Inflammatory macrophage treated with lipopolysaccharide for 1 hour (primary cell): ENCODE measurements at places on chromosomes 1 and 21.
A peak's percentile ranks its signal among the peaks of the same experiment; 100 is the strongest.

DNA sequence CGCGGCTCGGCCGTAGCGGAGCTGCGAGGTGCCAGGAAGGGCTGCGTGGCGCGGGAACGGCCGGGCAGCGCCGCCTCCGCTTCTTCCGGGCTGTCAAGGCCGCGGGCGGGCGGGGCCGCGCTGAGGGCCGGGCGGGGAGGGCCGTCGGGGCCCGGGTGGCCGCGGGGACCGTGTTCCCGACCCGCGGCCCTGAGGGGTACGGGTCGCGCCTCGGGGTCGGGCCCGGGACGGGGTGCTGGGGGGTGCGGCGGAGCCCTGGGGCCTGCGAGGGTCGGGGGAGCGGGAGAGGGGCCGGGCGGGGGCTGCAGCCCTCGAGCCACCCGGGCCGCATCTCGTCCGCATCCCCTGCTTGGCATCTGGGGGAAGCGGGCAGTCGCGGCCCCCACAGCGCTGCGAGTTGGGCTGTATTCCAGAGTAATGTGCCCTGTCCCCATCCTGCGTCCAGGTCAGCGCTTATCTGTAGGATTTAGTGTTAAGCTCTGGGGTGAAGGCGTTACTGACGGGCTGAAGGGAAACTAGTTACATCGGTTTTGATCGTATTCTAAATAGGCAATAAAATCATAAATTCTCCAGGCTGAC, 379 bp downstream of the RER1 start:
- no peak for DNase-seq

DNA sequence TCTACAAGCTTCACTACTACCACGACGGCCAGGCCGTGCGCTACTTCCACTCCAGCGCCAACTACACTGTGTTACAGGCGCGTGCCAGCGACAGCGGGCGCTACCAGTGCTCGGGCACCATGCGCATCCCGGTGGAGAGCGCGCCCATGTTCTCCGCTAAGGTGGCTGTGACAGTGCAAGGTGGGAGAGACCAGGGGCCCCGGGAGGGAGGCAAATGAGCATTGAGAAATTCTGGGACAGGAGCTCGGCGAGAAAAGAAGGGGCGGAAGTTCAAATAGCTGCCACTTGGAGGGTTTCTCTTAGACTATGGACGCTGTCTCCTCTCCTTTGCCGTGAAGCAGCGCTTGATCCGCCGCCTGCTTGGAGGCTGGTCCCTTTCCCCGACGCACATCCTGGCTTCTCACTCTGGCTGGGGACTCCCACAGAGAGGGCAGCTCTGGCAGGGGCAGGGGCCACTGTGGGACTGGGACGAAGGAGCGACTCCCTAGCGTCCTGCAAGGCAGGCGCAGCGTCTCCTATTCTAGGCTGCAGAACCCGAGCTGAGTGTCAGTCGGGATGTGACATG, 4.6 kb downstream of the FCRLB start:
- DNase-seq = no peak

DNA sequence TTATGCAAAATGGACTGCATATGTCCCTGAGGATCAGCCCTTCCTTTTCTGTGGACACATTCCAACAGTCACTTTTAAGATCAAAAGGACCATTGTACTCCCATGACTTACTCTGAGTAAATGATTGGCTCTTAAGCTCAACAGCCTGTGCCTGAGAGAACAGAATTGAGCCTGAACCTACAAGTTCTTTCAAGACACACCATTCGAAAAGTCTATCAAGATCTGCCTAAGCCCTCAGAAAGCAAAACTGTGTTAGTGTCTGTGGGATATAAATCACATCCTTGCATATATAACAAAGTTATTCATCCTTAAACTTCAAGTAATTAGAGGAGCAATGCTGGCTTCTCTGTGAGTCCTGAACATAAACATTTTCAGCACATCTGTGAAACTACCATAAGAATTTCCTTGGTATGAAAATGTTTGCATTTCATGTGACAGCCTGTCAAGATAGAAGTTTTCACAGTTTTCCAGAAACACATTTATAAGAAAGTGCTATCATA, 41.6 kb downstream of the PCNX2 start:
- no peak for DNase-seq

DNA sequence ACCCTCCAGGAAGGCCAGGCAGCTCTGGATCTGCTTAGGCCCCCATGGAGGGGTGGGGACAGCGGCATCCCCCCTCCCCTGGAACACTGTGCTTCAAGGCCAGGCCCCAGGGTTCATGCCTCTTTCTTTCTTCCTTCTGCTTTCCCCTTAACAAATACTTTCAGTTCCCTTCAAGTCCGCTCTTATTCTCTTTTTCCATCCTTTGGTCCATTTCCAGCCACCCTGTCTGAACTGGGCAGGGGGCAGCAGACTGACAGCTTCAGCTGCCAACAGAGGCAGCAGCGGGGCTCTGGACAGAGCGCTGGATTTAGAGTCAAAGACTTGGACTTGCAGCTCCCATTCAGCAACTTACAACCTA, 1.1 kb upstream of the CD244 start:
- DNase-seq = peak; percentile 48

DNA sequence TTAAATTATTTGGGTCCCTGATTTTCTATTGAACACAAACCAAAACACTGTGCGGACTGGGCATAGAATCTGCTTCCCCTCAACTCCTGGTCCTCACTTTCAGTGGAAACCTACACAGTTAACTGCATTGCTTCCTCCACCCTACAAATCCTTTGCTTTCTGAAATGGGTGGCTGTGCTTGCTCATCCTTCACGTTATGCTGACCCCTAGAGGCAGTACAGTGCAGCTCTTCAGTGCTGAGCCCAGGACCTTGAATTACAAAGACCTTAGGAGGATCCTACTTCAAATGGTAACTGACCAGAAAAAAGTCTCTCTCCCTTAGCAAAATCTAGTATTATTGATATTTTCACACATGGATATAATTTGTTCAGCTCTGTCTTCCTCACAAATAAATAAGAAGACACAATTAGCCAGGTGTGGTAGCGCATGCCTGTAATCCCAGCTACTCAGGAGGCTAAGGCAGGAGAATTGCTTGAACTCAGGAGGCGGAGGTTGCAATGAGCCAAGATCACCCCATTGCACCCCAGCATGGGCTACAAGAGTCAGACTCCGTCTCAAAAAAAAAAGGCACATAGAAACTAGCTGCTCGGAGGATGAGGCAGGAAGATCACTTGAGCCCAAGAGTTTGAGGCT, 63.4 kb upstream of the L1TD1 start:
- peak; percentile 55 for DNase-seq

GRCh38 chr1:4964634-4965345, 310.4 kb downstream of the AJAP1 start:
- DNase-seq = no peak

- peak; percentile 93 for DNase-seq
Measured at GRCh38 chr1:153945131-153945794, 1.3 kb downstream of the DENND4B start.

DNA sequence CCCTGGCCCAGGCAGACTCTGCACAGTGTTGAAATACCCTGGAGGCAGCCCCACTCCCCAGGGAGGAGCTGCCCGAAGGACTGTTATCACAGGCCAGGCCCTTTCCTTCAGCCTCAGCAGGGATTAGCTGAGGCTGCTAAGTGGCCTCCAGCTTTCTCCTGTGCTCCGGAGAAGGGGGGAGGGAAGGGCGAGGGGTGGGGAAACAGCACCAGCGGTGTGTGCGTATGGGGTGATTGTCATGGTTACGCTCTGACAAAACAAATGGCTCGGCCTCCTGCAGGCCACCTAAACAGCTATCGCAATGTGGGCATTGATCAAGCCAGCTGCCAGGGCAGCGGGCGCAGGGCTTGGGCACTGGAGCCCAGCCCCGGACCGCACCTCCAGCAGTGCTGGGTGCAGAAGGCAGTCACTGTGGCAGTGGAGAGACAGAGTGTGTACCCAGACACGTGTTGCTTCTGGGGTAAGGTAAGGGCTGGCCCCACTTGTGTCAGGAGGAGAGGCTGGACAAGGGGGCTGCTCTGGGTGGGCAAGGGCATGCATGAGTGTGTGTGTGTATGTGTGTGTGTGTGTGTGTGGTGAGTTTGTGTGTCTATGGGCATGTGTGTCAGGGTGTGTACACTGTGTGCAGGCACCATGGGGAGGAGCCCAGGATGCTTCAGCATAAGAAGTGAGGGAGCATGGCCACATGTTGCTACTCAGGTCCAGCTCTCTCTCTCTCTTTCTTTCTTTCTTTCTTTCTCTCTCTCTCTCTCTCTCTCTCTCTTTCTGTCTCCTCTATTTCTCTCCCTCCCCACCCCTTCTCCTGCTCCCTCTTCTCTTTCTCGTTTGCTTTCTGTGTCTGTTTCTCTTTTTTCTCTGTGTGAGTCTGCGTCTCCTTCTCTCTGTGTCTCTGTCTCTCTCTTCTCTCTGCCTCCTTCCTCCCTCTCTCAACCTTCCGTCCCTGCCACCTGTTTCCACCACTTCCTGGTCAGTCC, at the start of gene VWA5B1:
Gene VWA5B1, plus strand, starts transcription at position 252 of the 974 bp plus-strand sequence. CDS start 19,727 bp downstream, outside the sequence.
- no peak for DNase-seq

- no peak for DNase-seq
Measured at GRCh38 chr1:213329406-213330008, 278.5 kb downstream of the RPS6KC1 start.

- DNase-seq = no peak
Measured at GRCh38 chr21:31141389-31142000, 103.2 kb upstream of the KRTAP19-8 start.

GRCh38 chr1:192901500-192901899, 92.7 kb downstream of the RGS2 start:
- no peak for DNase-seq
